A549 treated with Mapracorat at 1 μM for 4 hours (cell line): ENCODE measurements at places on chromosomes 1 and 21. TPM values are rescaled to one million over a fixed set of nuclear protein-coding genes. Genes with fewer than 3 reads are reported as not detected.

TMPRSS15 gene
- total RNA-seq, result not detected in 5 replicates

NLRP3 gene
- not detected in 5 replicates for total RNA-seq

SPATA6 gene
- 1.3 to 1.9 TPM (median 1.7 TPM) in 5 replicates for total RNA-seq

B3GALT2 gene
- total RNA-seq, result not detected in 5 replicates

COL11A1 gene
- total RNA-seq, result 1.6 to 4.4 TPM (median 2.4 TPM) in 5 replicates

FAM3B gene
- not detected in 5 replicates for total RNA-seq

ZMYND12 gene
- total RNA-seq, result 0.37 to 1.00 TPM (median 0.50 TPM) in 5 replicates

KCNH1 gene
- total RNA-seq, result 2.0 to 2.2 TPM (median 2.1 TPM) in 5 replicates

OR10Z1 gene
- total RNA-seq, result not detected in 5 replicates

GPR52 gene
- total RNA-seq, result not detected in 5 replicates

GJA9 gene
- not detected in 5 replicates for total RNA-seq

PRAMEF25 gene
- not detected in 5 replicates for total RNA-seq

ORC1 gene
- total RNA-seq, result 19.6 to 21.3 TPM (median 20.8 TPM) in 5 replicates

RAB25 gene
- 0.29 TPM in 1 of 5 replicates, not detected in the others for total RNA-seq

GUCA2A gene
- not detected in 5 replicates for total RNA-seq

INAVA gene
- total RNA-seq, result 36.4 to 50.4 TPM (median 46.3 TPM) in 5 replicates

LCE4A gene
- total RNA-seq, result not detected in 5 replicates

CD1D gene
- 0.16 TPM in 1 of 5 replicates, not detected in the others for total RNA-seq

CR1 gene
- not detected in 5 replicates for total RNA-seq
